ENCODE measurements at places on chromosomes 3 and 15.

GRCh38 chr3:194801461-194802432 lies 116.1 kb downstream of the FAM43A start:
- no peak for DNase-seq

- peak; percentile 5 for DNase-seq
Measured at GRCh38 chr15:37872661-37873060, 61.8 kb upstream of the TMCO5A start.

- DNase-seq: peak; percentile 35
Measured at GRCh38 chr3:186790261-186790981, 7.0 kb downstream of the EIF4A2 start.

DNA sequence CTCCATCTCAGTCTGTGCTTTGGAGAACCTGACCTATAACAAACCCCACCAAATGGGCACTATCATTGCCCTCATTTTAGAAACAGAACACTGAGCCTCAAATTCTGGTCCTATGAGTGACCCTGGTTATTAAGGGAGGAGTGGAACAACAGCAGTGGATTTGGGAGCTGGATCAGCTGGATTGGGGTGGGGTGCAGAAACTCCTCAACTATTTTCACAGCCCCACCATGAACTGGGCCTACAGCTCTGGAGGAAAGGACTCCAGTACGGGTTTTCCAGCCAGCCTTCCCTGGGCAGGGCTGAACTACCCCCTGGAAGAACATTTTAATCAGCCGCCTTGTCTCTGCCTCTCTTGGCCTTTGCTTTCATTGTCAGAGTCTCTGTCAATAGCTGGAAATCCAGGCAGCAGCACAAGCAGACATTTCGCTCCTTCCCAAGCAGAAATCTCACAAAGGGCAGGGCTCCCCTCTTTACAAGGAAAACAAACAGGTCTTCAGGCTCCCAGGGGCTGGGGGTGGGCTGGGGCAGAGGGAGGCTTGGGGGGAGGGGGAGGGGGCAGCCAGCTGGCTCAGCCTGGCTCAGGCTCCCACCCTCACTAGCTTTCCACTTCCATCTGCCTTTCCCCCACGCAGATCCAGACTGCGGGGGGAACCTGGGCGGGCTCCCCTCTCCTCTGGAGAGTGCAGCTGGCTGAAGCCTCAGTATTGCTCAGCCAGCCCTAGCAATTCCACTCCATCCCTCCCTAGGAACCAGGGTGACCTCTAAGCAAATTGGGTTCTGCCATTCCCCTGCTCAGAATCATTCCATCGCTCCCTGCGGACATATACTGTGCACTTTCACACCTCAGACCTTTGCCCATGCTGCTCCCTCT lies 13.7 kb upstream of the TLE3 start:
- peak; percentile 78 for DNase-seq

DNA sequence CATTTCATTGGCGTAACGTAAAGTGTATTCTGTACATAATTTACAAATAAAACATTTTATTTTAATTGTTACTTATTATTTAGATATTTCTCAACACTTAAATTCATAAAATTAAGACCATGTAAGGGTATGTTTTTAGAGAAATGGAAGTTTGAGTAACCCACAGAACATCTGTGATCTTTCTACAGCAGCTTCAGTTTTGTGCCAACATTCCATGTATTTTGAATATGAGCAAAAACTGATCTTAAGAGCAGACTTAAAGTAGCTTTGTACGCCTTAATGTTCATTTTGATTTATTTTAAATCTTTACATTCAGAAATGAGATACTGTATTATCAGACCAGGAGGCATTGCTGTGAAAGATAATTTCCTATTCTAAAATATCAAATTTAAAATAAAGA lies 27.2 kb downstream of the SEC62 start:
- DNase-seq: peak; percentile 3

- DNase-seq: no peak
Measured at GRCh38 chr3:43005253-43005652, 26.1 kb downstream of the GASK1A start.

DNA sequence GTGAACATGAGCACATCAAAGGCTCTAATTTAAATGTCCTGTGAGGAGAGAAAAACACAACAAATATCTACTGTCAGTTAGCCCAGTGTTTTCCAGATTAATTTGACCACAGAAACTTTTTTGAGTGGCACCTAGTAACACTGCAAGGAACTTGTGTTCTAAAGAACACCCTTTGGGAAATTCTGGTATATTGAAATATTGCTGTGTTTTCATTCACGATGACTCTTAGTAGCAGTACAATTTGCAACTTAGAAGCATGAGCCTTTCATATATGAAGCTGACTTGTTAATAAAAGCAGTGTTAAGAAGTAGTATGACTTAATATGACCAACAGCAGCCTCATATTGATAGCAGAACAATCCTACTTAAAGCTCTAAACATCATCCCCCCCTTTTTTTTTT lies 32.0 kb downstream of the B3GALNT1 start:
- no peak for DNase-seq

- DNase-seq: no peak
Measured at GRCh38 chr3:87755852-87756251, 303.0 kb downstream of the CGGBP1 start.

GRCh38 chr3:131903988-131904415 lies 130.8 kb downstream of the CPNE4 start:
- DNase-seq: peak; percentile 99

GRCh38 chr3:36776436-36776835 lies 12.1 kb upstream of the DCLK3 start:
- peak; percentile 3 for DNase-seq

GRCh38 chr15:31255732-31256377 lies 70.8 kb upstream of the KLF13 start:
- no peak for DNase-seq

GRCh38 chr3:122357828-122358702 lies 25.0 kb downstream of the MIX23 start:
- peak; percentile 9 for DNase-seq

- no peak for DNase-seq
Measured at GRCh38 chr3:161251716-161252115, 30.6 kb downstream of the NMD3 start.

Data from AG10803 (cell line).